ENCODE measurements at places on chromosomes 7 and 10.

GRCh38 chr10:130926442-130926841 is 385.1 kb downstream of the TCERG1L start:
- no peak for DNase-seq

- no peak for DNase-seq
Measured at GRCh38 chr7:5701085-5701914, 80.2 kb downstream of the RNF216 start.

- no peak for DNase-seq
Measured at GRCh38 chr7:40401406-40401805, 266.6 kb downstream of the SUGCT start.

- DNase-seq, result no peak
Measured at GRCh38 chr7:157676456-157677255, 339.9 kb downstream of the DNAJB6 start.

DNA sequence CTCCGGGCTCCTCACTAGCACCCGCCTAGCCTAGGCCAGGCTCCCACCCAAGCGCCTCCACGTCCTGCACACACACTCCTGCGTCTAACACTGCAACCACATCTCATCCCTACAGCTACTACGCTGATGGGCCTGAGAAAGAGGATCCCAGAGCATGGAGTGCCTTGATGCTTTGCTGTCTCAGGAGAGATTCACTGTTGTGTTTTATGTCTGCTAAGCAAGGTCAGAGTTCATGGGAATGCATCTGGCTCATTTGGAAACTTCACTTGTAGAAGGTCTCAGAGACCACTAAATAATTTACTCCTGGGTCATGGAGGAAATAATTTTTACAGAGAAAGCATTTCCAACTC is 88.7 kb downstream of the SLIT1 start:
- DNase-seq, result no peak

- DNase-seq, result no peak
Measured at GRCh38 chr7:98657736-98658135, 40.7 kb downstream of the NPTX2 start.

DNA sequence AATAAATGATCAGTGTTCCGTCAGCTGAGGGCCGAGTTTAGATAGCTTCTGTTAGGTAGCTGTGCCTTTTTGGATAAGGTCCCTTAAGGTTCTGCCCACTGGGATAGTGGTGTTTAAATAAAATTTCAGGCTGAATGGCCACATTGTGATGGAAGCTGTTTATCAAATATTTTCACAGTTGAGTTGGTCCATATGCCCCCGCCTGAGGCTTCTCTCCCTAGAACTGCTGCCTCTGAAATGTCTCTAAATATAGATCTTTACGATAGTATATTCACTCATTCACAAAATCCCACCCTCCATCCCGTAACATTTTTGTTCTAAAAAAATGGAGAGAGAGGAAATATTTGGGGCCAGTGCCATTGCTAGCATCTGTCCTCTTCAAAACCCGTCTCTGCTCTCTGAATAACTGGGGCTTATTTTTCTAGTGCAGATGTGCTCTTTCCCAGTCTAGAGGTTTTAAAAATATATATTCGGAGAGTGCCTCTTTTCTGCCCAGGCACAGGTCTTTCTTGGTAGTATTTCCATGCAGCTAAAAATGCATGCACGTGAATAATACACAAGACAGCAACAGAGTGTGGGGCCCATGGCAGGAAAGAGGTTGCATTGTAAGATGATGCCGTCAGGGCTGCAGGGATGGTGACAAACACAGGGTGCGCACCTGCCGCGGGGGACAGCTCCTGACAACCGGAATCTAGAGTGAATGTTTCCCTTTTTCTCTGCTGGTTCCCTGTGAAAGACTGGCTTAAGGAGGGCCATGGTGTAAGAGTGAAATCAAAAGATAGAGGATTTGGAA is 105.4 kb upstream of the BTBD16 start:
- DNase-seq, result no peak

DNA sequence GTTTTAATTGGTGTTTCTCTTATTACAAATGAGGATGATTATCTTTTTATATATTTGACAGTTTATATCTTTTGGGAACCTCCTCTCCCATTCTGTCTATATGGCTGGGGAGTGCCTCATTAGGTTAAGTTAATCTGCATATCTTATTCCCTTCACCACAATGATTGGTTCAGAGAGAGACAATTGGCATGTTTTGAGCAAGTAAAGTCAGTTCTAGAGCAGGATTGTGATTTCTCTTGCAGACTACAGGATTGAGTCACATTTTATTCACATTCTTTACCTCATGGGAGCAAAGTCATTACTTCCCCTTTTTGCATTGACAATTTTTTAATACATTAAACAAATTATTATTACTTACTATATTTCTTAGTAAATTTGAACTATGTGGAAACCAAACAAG is 345.6 kb downstream of the MDFIC start:
- no peak for DNase-seq

DNA sequence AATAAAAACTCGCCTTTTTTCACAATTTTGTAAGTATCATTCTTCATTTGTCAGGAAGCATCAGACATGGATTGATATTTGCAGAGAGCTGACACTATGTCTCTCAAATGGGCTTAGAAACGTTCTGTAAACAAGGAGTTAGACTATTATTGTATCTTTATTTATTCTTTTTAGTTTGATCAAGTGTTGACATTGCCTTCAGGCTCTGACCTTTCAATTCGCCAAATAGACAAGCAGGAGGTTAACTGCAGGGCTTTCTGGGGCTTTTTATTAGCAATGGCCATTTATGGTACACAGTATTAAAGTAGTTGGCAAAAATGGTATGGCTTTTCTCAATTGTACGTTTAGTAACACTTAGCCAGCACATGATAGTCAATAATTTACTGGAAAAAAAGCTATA is 221.7 kb downstream of the ZWINT start:
- no peak for DNase-seq
